ENCODE measurements at places on chromosomes 12 and 14. TPM values are rescaled to one million over a fixed set of nuclear protein-coding genes. Genes with fewer than 3 reads are reported as not detected.

Gene KERA
- polyA plus RNA-seq: 0.02 TPM

- no peak for DNase-seq
Observed at GRCh38 chr12:48261773-48262172, 58.7 kb upstream of the OR10AD1 start.

GRCh38 chr12:63961543-63961942, 117.0 kb downstream of the SRGAP1 start:
- DNase-seq: no peak

GRCh38 chr14:105383083-105383730, 15.1 kb upstream of the TEX22 start:
- DNase-seq: peak; percentile 15

GRCh38 chr14:100786576-100787219, 39.2 kb upstream of the MEG3 start:
- DNase-seq: no peak

Gene CACNA2D4
- polyA plus RNA-seq: 1.2 TPM

All from right cardiac atrium (tissue), 5 donors.